Effector memory CD8-positive, alpha-beta T cell (primary cell): ENCODE measurements at places on chromosomes 7 and 10.

GRCh38 chr10:17217631-17218232 lies 10.3 kb upstream of the VIM start:
- DNase-seq = no peak

DNA sequence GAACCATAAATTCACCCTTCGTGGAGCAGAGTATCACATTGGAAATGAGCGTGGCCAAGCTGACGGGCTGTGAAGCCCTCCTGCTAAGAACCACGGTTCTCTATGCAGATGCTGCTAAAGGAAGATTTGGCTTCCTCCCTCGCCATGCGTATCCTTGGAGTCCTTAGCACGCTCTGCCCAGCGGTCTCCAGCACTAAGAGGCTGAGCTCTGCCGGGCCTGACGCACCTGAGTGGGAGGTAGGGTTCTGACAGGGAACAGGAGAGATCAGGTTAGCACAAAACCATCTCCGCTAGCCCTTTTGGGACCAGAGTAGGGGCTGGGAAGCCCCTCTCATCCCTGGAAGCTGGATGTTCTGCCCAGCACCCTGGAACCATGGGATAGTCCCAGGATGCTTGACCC lies 225.8 kb downstream of the KCNMA1 start:
- DNase-seq = no peak

GRCh38 chr7:71563276-71563675 lies 431.3 kb downstream of the GALNT17 start:
- DNase-seq = no peak

DNA sequence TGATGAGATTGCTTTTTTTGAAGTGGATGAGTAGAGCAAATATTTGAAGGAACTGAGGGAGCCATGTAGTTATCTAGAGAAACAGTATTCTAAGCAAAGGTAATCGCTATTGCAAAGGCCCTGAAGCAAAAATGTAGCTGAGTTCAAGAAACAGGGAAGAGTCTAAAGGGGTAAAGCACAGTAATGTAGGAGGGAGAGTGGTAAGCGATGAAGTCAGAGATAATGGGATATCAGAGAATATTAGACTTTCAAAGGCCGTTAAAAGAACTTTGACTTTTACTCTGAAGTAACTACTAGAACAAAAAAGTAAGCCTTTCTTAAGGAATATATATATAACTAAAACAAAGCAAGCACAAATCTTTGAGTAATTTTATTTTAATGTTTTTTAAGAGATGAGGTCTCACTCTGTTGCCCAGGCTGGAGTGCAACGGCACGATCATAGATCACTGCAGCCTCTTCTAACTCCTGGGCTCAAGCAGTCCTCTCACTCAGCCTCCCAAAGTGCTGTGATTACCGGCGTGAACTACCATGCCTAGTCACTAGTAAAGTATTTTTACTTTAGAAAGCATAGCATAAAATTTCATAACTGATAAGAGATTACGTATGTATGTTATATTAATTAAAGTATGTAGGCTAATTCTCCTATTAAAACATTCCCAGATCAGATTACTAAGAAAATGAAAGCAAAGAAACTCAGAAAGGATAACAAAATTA lies 61.7 kb upstream of the OIT3 start:
- no peak for DNase-seq

DNA sequence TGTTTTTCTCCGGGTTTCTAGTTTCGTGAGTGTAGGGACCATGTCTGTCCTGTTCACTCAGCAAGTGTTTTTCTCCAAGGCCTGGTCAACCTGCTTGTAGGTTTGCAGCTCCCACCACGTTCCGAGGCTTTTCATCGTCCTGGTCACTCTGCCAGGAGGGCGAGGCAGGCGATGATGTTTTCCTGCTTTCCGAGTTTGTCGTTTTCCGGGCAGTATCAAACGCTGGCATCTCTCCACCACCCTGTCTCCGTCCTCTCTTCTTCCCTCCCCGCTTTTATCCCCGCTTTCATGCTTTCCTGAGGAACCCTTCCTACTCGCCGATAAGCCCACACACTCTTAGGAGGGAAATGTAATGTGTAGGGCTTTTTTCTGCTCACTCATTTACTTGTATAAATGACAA lies 11.2 kb downstream of the IQCE start:
- no peak for DNase-seq

DNA sequence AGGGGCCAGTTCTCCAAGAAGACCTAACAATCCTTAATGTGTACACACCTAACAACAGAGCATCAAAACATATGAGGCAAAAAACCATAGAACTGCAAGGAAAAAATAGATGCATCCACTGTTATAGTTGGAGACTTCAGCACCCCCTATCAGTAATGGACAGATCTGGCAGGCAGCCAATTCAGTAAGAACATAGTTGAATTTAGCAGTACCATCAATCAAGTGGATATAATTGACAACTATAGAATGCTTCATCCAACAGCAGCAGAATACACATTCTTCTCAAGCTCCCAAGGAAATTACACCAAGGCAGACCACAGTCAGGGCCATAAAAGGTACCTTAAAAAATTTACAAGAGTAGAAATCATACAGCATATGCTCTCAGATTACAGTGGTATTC lies 42.2 kb downstream of the POLL start:
- DNase-seq = no peak

GRCh38 chr10:30812018-30812851 lies 182.7 kb upstream of the LYZL2 start:
- no peak for DNase-seq

DNA sequence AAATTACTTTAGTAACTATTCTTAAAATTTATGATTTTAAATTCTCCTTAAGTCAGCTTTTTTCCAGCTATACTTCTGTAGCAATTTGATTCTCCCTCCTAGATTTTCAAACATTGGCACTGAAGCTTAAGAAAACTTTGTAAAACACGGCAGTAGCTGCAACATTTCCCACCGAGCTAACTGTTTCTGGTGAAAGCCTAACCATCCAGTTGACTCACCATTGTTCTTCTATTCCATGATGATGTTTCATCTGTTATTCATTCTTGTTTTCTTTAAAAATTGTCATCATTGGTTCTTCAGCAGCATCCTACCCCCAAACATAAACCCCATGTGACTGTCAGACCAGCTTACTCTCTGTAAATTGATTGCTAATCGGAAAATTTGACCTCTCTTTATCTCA lies 312.3 kb downstream of the DGKB start:
- DNase-seq = no peak

DNA sequence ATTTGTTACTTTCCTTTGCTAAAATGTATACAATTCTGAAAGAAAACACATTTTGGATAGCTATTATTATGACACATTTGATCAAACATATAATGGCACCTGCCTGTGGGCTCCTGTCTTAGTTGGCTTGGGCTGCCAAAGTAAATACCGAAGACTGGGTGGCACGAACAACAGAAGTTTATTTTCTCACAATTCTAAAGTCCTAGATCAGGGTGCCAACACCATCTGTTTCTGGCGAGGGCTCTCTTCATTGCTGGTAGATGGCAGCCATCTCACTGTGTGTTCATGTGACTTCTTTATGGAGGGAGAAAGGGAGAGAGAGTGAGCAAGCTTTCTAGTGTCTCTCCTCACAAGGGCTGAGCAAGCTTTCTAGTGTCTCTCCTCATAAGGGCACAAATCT lies 195.8 kb upstream of the FAM3C start:
- no peak for DNase-seq

- no peak for DNase-seq
These were observed 61.7 kb downstream of the FAM107B start for GRCh38 chr10:14712991-14713424.

GRCh38 chr10:11679946-11680345 lies 62.2 kb upstream of the ECHDC3 start:
- DNase-seq = no peak

GRCh38 chr10:70198696-70199466 lies 28.6 kb upstream of the SAR1A start:
- no peak for DNase-seq

GRCh38 chr7:133354546-133355324 lies 101.9 kb downstream of the EXOC4 start:
- DNase-seq = no peak

DNA sequence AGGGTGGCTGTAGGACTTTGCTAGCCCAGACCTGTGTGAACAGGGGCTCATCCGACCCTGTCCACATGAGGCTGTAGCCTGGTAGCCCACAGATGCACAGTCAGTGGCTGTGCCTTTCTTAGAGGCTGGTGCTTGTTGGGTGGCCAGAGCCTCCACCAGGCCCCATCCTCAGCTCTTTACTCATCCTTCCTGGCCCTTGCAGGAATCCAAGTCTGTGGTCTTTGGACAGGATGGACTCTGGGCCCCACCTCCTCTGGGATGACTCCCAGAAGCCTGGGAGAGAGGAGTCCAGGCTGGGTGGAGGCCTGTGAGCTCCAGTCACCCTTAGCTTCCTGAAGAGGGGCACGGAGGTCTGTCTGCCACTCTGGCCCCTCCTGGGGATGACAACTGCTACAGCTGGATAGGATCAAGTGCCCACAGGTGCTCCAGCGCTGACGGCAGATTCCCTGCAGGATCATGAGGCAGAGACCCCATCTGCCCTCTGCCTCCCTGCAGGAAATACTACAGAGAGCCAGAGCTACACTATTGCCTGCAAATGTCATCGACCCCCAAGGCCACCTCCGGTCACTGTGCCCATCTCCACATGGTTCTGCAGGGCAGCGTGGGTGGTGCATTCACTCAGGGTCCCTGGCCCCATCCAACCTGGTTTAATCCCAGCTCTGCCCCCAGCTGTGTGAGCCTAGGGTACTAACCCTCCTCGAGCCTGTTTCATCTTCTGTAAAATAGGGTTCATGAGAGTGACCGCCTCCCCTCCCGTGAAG lies 114.5 kb downstream of the PTPN20 start:
- DNase-seq = no peak

DNA sequence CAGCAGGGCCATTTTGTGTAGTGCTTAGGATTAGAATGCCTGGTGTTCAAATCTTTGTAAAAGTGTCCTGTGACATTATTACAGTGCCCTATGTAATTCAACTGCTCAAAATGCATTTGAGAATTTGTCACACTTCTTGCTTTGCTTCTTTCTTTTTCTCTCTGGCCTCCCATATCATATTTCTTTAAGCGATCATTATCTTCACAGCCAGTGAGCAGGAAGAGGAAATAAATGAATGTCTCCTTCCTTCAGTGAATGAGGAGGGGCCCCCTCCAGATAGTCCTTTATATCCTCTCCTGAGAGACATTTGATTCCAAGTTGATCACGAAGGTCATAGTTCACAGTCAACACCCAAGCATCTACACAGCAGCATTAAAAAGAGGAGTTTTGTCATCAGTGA lies 425.1 kb upstream of the NPVF start:
- no peak for DNase-seq

- DNase-seq = no peak
These were observed 37.6 kb upstream of the TSPAN13 start for GRCh38 chr7:16715928-16716327.

GRCh38 chr10:44195112-44196007 lies 189.5 kb downstream of the CXCL12 start:
- DNase-seq = no peak

DNA sequence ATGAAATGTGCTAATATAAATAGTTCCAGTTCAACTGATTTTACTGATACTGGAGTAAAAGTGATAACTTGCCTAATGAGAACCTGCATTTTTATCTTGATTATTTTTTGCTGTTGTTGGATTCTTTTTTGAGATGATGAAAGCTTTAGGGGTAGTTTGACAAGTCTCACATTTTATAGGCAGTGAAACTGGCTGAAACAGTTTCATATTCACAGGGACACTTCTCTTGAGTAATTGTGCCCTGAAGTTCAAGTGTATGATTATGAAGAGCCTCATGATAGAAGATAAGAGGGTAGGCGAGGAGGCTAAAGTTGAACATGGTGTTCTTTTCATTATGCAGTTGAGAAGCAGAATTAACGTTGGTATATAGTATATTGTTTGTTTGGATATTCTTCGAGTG lies 5.1 kb downstream of the AUTS2 start:
- no peak for DNase-seq

- no peak for DNase-seq
These were observed 72.0 kb downstream of the RNF216 start for GRCh38 chr7:5709347-5709950.

DNA sequence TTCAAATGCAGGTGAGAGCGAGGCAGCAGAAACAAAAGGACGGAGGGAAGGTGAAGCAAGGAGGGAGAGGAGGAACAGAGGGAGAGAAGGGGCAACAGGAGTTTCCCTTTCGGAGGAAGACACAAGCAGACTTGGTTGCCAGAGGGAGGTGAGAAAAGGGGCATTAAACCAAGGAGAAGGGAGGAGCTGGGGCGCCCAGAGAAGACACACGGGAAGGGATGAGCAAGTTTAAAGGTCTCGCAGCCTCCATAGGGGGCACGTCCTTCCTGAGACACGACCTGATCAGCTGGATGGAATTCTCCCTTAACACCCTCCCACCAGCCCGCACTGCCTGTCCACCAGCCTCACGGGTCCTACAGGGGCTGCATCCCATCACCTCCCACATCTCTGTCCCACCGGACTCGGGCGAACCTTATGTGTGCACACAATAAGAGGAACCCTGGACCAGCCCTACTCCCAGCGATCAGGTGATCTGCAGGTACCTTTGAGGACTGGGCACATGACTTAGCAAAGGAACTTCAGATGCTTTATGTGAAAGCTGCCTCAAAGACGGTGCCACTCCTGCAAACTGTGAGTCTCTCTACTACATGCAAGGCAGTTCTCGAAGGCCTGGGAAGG lies 251.2 kb downstream of the TNS3 start:
- no peak for DNase-seq

DNA sequence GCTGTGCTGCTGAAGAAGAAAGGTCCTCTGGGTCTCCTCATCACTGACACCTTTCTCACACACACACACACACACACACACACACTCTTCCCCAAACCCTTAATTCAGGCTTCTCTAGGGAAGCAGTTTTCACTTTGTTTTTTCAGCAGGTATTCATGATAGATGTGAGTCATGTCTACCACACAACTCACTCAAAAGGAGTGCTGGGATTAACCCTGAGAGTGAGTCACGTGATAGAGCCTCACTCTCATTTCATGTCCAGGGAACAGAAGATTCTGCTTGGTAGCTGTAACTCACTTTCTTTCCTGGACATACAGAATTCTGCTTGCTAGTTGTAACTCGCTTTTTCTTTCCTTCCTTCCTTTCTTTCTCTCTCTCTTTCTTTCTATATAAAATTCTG lies 45.4 kb downstream of the VIM start:
- no peak for DNase-seq
